Stimulated activated CD4-positive, alpha-beta T cell treated with anti-CD3 and anti-CD28 coated beads, Interleukin-2, amount 100 ng/mL, for 24 hours (primary cell): ENCODE measurements at places on chromosomes 5 and 9.
A peak's percentile ranks its signal among the peaks of the same experiment; 100 is the strongest.

DNA sequence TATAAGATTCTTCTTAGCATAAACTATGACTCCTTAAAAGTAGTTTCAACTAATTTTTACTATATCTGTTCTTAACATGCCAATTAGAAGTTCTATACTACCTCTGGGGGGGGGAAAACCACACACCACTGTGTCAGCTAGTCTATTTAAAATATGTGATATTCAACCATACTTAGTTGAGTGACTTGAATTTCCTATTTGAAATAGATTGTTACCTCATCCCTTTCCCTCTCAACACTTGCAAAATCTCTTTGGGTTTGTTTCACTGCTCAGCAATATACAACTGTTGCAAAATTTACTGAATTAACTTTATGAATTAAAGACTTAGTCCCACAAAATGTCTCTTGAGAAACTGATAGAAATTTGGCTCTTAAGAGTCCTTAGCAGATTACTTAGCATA is 151.1 kb upstream of the POU5F2 start:
- no peak for DNase-seq

DNA sequence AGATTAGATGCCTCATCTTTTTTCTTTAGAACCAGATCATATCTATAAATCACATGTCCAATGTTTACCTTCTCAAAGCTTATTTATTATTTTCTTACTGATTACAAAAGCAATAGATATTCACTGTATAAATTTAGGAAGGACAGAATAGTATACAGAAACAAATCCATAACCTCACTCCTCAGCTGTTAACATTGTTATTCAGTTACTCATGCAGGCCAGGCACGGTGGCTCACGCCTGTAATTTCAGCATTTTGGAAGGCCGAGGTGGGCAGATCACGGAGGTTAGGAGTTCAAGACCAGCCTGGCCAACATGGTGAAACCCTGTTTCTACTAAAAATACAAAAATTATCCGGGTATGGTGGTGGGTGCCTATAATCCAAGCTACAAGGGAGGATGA is 15.3 kb downstream of the STOM start:
- DNase-seq = no peak

GRCh38 chr9:93897075-93897970 is 57.8 kb downstream of the BARX1 start:
- peak; percentile 15 for DNase-seq

DNA sequence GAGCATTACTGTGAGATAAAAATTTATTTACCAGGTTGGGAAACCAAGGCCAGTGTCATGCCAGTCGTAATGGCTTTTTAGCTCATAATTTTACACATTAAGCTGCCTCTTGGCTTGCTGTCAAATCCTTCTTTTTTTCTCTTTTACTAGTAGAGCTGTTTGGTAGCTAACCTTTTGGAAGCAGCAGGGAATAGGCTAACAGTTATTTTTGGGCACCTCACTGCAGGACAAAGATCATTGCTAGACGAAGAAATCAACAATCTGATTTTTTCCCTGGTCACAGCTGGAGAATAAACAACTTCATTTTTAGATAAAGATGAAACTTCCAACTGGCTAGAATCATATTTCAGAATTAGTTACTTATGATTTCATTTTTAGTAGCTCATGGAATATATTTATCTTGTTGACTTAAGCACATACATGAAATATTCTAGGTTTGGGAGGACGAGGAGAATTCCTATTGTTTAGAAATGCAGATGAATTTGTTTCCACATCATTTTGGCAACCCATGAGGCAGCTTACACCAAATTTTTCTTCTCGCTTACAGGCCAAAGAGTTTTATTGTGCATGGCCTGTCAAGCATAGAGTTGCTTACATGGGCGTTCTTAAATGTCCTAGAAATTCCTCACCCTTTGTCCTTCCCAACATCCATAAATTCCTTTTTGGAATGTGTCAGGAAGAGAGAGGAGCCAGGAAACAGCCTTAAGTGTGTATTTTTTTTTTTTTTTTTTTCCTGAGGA is 19.6 kb downstream of the TNC start:
- DNase-seq = no peak

DNA sequence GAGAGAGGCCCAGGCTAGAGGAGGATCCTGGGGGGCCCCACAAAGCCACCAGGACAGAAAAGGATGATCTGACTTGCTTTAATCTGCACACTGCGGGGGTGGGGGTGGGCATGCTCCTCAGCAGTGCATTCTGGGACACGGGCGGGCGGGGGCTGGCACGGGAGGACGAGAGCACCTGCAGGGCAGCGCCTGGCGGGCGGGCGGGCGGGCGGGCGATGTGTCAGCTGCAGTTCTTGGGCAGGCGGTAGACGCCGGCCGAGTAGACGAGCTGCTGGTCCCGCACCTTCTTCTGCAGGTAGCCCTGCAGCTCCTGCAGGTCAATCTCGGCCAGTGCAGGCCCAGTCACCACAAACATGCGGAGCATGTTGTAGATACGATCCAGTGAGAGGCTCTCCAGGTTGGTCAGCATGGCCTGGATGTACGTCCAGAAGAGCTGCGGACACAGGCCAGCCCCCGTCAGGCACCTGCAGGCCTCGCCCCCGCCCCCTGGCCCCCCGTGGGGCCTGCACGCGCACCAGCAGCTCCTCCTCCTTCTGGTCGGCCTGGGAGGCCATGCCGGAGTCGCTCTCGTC is 3.0 kb upstream of the TMEM210 start:
- no peak for DNase-seq

- no peak for DNase-seq
These were observed 89.6 kb downstream of the CCDC171 start for GRCh38 chr9:15642369-15642962.

- DNase-seq = no peak
These were observed 272.2 kb downstream of the ANXA1 start for GRCh38 chr9:73423891-73424290.

- no peak for DNase-seq
These were observed 72.4 kb downstream of the RGMB start for GRCh38 chr5:98845878-98846277.

DNA sequence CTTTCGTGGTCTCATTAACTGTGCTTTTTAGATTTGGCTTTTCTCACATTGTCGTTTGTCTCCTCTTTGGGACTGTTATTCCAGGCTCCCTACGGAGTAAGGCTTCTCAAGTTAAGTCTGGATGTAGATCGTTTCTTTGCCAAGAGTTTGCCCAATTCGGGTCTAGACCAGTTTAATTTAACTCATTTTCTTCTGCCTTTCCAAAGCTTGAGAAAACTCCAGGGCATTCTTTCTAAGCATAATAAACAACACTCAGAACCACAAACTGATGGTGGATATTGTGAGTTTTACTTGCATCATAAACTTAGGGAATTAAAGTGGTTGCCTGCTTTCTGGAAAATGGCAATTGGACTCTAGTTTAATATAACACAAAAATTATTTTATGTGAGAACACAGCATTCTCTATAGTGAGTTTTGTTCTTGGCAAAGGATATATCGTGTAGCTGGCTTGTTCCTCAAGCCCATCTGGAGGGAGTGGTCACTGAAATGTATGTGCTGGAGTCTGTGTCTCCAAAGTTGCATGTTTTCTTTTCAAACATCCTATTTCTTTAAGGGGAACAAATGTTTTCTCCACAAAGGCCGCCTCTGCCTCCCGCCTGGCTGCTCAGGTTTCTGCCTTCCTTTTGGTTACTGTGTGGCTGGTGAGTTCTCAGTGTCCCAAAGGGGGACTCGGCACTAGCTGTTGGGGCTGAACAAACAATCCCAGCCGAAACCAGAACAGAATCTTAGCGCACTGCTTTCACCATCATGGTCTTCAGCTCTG is 211.3 kb upstream of the FBN2 start:
- no peak for DNase-seq

GRCh38 chr5:35063414-35063813 is 15.7 kb upstream of the AGXT2 start:
- no peak for DNase-seq

DNA sequence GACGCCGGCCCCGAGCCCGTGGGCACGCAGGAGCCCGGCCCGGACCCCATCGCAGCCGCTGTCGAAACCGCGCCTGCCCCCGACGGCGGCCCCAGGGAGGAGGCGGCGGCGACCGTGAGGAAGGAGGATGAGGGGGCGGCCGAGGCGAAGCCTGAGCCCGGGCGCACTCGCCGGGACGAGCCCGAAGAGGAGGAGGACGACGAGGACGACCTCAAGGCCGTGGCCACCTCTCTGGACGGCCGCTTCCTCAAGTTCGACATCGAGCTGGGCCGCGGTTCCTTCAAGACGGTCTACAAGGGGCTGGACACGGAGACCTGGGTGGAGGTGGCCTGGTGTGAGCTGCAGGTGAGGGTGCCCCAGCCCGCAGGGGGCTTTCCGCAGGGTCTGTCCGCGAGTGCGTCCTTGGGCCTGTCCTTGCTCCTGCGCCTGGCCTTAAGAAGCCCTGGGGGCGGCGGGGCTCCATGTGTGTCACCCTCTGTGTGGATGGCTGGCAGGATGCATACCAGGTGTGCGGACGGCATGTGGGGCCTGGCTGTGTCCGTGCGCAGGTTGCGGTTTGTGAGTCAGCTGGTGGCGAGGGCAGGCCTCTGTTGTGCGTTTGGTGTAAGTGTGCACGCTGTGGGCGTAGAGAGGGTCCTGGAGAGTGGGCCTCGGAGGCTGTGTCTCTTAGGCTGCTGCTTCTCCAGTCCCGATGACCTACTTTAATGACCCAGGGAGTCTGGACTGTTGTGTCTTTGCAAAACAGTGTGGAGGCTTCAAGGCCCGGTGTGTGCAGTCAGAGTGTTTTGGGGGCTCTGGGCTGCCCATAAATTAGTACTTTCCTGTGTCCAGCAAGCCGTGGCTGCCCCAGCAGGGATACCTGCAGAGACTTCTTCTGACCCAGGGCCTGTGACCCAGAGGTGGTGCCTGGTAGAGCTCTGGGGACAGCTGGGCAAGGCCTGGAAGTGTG is 1.6 kb downstream of the WNK2 start:
- DNase-seq = no peak

- no peak for DNase-seq
These were observed 116.8 kb downstream of the MACIR start for GRCh38 chr5:103375350-103375749.

- DNase-seq = no peak
These were observed 26.2 kb upstream of the TNIP1 start for GRCh38 chr5:151107084-151107483.

DNA sequence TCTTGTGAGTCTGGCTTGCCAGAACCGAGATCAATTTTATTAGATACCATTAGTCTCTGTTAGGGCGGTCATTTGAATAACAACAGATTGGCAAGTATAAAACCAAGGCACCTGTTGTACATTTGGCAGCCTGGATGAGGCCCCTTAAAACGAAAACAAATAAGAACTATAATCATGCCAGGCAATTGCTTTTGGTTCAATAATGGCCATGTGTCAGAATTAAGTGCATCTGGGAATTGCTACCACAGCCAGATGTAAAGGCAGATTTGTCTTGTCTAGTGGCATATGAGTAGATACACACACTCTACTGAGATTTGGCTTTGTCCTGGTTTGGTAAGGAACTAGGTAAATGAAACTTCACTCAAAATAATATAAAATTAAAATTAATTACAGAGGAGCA is 1046.2 kb upstream of the DMAC1 start:
- no peak for DNase-seq

DNA sequence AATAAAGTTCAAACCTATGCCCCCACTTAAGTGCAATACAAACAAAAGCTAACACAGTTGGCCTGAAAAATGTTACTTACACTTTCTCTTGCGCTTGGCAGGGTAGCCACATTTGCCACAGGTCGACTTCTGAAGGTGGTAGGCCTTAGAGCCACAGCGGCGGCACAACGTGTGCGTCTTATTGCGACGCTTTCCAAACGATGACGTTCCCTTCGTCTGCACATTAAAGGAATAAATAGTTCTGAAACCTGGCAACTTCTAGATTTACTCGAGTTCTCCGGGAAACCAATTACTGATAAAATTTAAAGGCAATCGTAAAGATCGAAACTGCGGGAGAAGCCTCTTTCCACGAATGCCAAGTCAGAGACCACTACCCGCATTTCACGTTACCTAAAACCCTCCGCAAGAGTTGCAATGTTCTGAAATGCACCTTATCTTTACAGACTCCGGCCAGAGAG is 602 bp downstream of the RPL37 start:
- no peak for DNase-seq

GRCh38 chr5:166834246-166834645 is 1457.2 kb upstream of the WWC1 start:
- DNase-seq = no peak

- DNase-seq = no peak
These were observed 99.1 kb downstream of the MACIR start for GRCh38 chr5:103357636-103358035.

DNA sequence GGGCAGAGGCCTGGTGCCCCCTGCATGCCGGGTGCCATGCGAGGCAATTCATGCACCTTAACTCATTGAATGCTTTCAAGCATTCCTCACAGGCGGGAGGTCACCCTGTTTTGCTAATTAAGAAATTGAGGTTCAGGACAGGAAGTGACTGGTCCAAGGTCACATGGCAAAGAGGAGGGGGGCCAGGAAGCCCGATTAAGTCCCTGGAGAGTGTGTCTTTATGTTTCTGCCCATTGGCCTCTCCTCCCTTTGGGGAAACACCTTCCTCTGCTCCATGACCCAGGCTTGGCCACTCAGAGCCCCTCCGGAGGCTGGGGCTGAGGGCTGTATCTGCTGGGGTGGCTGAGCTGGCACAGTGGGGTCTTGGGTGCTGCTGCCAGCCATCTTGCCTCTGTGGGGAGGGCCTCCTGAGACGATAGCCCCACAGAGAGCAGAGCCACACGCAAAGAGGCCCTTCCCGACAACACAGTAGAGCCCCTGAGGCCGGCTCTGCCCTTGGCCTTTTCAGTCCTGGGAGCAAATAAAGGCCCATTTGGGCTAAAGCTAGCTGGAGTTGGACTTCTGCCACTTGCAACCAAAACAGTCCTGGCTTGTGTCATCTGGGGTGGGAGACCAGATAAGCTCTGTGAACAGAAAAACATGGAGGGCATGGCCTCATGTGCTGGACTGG is 90.8 kb upstream of the NEURL1B start:
- DNase-seq = no peak

GRCh38 chr9:98673681-98674080 is 35.1 kb downstream of the GABBR2 start:
- DNase-seq = no peak

GRCh38 chr9:15927161-15927560 is 374.3 kb downstream of the CCDC171 start:
- DNase-seq = no peak

DNA sequence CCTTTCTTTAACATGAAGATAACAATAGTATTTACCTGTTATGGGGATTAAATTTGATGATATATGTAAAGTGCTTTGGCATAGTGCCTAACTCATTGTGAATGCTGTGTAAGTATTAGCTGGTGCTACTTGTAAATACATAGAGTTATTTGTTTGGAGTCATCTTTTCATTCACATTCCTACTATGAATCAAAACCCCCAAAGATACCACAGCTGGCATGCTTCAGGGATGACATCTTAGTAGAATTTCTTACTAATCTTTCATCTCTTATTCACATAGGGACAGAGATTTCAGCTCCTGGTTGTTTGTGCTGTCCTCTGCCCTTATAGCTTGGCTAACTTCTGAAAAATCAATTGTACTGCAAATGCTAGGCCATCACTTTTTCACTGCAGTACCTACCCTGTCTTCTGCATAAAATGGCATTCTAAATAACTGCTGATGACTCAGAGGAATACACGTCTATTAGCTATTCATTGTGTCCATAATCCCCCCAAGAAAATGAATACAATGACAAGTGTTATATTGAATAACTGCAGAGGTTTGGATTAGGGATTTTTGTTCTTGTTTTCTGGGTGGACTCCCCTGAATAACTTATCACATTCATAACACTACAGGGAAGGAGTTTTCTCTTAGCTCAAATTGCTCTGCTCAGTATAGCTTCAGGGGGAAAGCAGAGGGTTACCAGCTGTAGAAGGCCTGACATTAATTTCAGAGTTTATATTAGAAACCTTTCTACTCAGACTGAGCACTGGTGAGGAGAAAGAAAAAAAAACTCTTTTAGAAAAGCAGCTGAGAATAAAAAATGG is 192.2 kb upstream of the C9orf72 start:
- DNase-seq = no peak
